ENCODE measurements at places on chromosomes 16 and 17.
A peak's percentile ranks its signal among the peaks of the same experiment; 100 is the strongest.

DNA sequence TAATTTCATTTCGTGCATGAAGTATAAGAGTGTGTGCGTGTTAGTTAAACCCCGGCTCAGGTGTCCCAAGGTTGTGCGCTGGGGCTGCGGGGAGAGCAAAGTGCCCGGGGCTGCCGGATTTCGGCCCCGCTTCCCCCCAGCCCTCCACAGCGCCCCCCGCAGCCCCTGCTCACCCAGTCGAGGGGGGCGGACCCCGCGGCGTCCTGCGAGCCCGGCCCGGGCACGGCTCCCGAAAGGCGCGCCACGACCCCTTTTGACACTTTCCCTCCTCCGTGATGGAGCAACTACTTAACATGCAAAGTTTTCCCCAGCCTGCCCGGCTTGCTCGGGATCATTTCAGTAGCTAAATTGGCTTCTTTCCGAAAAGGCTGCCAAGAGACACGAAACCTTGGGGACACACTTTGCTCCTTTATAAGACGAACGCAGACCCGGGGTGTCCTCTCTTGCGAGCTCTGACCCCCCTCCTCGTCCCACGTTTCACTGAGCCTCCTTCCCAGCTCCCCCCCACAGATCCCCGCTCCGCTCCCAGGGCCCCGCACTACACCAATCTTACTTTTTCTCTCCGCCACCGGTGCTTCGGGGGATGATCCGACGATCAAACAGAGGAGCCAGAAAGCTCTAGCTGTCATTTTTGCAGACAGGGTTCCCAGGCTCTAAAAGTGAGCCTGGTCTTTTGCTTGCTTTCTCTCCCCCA is 552 bp downstream of the C17orf58 start:
- no peak for DNase-seq

DNA sequence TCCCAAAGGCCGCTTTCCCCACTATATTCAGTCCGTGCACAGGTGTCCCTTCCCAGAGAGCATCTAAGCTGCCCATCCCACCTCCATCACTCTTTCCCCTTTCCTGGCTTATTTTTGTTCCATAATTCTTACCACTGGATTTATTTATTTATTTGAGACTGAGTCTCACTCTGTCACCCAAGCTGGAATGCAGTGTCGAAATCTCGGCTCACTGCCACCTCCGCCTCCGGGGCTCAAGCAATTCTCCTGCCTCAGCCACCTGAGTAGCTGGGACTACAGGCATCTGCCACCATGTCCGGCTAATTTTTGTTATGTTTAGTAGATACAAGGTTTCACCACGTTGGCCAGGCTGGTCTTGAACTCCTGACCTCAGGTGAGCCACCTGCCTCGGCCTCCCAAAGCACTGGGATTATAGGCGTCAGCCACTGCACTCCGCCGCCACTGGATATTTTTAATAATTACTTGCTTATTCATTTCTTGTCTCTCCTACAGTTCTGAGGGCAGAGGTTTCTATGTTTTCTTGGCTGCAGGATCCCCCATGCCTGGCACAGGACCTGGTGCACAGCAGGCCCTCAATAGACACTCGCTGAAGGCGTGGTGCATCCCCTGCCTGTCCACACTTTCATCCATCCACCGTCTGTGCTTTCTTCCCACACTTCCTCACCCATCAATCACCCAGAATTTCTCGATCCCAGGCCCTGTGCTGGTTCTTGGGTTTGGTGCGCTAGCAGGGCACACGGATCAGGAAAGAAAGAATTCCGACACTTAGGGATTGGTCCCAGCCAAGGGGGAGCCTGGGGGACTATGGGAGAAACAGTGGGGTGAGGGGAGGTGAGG is 9.9 kb upstream of the ADGRG1 start:
- no peak for DNase-seq

DNA sequence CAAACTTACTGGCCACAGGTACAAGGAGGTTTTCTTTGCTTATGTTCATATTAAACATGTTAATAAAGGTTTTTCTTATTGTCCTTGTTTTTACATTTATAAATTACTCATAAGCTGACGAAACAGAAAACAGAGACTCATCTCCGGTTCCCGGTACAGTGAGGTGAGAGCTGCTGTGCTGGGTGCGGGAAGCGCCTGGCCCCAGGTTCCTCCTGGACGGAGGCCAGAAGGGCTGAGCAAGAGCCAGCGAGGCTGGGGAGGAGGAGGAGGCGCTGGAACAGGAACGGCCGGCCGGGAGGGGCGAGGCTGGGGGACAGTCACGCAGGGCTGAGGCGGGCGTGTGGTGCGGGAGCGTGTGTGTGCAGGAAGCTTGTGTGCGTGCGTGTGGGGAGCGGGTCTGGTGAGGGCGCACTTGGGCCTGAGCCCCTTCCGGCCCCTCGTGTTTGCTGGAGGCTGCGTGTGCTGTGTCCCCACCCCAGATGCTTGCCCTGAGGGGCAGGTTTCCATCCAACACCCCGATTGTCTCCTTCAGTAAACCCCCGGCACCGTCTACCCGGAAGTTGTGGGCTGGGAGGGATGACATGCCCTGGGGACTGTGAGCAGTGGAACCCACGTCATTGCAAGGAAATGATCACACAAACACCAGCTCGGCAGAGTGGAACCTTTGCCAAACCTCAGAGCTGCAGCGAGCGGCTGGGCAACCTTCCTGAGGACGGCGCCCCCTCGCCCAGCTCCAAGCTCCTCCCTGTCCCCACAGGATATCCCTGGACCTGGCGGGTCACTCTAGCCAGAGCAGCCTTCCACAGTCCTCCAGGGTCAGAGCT is 19.5 kb downstream of the CD7 start:
- DNase-seq: peak; percentile 93

DNA sequence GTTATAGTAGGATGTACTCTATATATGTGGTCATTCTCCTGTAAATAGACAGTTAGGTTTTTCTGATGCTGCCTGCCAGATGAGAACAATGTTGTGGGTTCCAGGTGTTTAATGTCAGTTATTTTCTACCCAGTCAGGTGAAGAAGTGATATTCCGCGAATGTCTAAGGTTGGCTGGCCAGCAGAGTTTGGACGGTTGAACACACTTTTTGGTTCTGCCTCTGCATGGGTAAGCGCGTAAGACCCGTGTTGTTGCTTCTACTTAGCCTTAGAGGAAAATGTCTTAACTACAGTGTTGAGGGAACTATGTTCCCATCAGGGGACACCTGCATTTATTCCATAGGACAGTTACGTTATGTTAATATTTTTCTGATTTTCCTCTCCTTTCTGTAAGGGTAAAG is 162.6 kb downstream of the MAP2K6 start:
- no peak for DNase-seq

- DNase-seq: no peak
Measured at GRCh38 chr17:56939869-56940484, 20.9 kb downstream of the COIL start.

DNA sequence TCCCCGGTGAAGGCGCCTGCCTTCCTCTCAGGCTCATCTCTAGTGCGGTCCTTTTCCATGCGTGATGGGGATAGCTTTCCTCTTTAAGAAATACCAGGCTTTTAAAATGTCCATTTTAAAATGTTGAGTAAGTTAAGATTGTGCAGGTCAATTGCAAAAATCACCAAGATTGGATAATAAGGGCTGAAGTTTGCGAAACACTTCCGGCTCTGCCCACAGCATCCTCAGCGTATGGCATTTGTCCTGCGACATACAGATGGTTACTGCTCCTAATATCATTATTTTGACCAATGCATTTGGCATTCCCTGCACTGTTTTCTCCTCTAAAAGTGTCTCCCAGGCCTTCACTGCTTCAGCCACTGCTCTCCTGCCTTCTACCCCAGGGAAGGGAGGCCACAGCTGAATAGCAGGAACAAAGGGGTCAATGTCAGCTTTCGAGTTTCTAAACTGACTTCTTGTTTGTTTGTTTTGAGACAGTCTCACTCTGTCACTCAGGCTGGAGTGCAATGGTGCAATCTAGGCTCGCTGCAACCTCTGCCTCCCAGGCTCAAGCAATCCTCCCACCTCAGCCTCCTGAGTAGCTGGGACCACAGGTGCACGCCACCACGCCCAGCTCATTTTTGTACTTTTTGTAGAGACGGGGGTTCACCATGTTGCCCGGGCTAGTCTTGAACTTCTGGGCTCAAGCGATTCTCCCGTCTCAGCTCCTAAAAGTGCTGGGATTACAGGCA is 91.9 kb downstream of the CRISPLD2 start:
- no peak for DNase-seq

DNA sequence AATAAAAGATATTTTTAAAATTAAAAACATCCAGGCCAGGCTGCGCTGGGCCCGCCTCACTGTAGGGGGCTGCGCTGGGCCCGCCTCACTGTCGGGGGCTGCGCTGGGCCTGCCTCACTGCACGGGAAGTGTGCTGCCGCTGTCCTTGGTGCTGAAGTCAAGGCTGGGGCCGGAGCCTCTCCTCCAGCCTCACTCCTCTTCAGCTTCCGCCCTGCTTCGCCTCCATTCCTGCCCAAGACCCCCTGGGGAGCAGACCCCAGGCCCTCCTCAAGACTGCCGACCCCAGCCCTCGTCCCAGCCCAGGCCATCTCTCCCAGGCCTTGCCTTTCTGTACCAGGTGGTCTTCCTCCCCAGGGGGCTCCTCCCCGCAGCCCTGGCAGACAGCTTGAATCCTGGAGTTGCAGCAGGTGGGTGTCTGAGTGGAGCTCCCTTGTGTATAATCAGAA is 26.2 kb downstream of the ENDOV start:
- no peak for DNase-seq

DNA sequence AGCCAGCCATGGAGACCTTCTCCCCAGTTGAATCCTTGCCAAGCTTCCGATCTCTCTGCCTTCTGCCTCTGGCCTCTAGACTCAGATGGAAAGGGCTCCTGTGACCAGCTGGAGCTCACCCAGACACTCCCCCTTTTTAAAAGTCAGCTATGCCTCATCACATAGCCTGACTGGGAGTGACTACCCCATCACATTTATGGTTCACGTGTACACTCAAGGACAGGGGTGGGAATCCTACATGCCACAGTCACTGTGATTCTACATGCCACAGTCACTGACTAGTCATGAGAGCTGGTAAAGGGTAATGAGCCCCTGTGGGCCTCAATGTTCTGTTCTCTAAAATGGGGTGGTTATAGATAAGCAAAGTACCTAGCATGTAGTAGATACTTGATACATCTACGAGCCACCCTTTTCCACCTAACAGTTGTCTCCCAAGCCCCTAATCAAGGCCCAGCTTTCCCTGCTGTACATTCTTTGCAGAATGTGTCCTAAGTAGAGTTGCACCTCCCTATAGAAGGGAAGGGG is 85.1 kb downstream of the RGS9 start:
- DNase-seq: no peak

- no peak for DNase-seq
Measured at GRCh38 chr17:34146440-34147043, 108.5 kb upstream of the CCL2 start.

DNA sequence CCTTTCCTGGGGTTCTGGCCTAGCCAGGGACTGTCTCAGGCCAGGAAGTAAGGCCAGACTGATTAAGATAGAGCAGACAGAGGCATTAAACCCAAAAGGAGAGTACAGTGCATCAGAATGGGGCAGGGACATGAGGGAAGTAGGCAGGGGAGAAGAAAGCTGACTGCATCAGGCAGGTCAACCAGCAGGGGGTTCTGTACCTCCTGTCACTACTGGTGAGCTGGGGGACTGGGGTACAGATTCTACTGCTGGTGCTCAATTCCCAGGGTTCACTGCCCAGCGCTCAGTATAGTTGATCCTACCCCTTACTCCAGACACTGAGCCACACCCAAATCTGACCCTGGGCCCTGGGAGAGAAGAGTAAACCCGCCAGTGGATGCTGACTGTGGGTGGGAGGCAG is 12.9 kb upstream of the MTMR4 start:
- DNase-seq: no peak

DNA sequence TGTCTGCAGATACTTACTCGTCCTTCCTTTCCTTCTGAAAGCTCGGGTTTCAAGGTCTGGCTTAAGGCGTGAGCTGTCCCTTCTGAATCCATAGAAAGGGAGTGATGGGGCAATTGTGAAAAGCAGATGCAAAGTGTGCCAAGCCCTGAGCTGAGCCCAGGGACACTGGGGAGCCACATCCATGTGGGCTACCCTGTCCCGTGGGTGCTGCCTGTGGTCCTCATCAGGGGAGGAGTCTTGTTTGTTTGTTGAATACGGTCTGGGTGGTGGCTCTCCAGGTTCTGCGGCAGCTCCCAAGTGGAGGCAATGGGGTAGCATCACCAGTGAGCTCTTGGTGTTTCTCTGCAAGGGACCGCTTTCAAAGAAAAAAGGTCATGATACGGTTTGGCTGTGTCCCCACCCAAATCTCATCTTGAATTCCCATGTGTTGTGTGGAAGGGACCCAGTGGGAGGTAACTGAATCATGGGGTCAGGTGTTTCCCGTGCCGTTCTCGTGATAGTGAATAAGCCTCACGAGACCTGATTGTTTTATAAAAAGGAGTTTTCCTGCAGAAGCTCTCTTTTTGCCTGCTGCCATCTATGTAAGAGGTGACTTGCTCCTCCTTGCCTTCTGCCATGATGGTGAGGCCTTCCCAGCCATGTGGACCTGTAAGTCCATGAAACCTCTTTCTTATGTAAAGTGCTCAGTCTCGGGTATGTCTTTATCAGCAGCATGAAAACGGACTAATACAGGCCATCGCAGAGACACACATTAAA is 1.0 kb upstream of the ALG1 start:
- no peak for DNase-seq

GRCh38 chr17:59760160-59760559 is 52.7 kb downstream of the VMP1 start:
- DNase-seq: no peak

GRCh38 chr17:13953841-13954240 is 115.5 kb upstream of the COX10 start:
- no peak for DNase-seq

- DNase-seq: no peak
Measured at GRCh38 chr17:6496640-6497441, 52.6 kb downstream of the PIMREG start.

DNA sequence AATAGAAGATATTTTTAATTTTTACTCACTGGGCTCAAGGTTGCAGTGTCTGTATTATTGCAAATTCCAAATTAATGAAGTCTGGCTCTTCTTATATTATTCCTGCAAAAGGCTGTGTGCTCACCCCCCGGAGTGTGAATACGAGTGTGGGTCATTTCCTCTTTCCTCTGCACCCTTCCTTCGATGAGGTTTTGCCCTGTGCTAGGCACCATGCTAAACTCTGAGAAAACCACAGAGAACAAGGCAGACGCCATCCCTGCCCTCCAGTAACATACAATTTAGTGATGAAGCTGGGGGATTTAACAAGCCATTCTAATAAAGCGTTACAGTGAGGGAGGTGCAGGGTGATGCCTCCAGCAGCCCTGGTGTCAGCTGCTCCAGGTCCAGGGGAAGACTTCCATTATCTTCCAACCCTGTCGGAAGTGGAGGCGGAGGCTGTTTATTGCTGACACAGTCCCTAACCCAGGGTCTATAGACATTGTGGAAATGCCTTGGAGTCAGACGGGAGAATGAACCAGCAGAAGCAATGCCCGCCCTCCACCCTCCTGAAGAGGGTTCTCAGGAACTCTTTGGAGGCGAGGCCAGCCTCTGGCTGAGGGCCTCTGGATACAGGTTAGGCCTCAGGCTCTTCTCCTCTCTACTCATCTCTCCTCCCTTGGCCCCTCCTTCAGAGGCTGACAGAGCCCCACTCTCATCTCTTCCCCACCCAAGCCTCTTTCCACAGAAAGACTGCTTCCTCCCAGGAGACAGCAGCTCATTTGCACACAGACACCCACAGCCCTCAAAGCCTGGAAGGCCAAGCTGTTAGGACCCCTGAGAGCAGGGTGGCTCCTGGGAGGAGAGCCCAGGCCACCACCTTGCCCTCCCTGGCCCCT is 2.0 kb upstream of the ACE start:
- DNase-seq: no peak
